Epithelial cell of umbilical artery (primary cell): ENCODE measurements at places on chromosomes 7 and 10. TPM values are rescaled to one million over a fixed set of nuclear protein-coding genes. Genes with fewer than 3 reads are reported as not detected.

UPK3BL1 gene
- 1.9 and 3.0 TPM in 2 replicates for total RNA-seq

TMEM130 gene
- total RNA-seq = under 0.01 TPM in 1 of 2 replicates, not detected in the other

SPDYE18 gene
- under 0.01 and 0.15 TPM in 2 replicates for total RNA-seq

NUTM2D gene
- 0.65 and 0.76 TPM in 2 replicates for total RNA-seq

MAP3K8 gene
- 2.6 and 6.7 TPM in 2 replicates for total RNA-seq

BTBD16 gene
- total RNA-seq = not detected in 2 replicates

ANKRD26 gene
- total RNA-seq = 8.4 and 10.5 TPM in 2 replicates

BAG3 gene
- 12.9 and 13.3 TPM in 2 replicates for total RNA-seq

ZNF862 gene
- total RNA-seq = 4.9 and 7.8 TPM in 2 replicates

PRDX3 gene
- total RNA-seq = 214 and 241 TPM in 2 replicates

SOSTDC1 gene
- total RNA-seq = not detected in 2 replicates

C1GALT1 gene
- total RNA-seq = 9.4 and 20.7 TPM in 2 replicates

CYP3A4 gene
- total RNA-seq = not detected in 2 replicates

SLIT1 gene
- total RNA-seq = under 0.01 TPM in 1 of 2 replicates, not detected in the other

CYP3A7 gene
- not detected in 2 replicates for total RNA-seq

AKR1C3 gene
- 27.1 and 47.7 TPM in 2 replicates for total RNA-seq

NCF1 gene
- total RNA-seq = not detected in 2 replicates
